HFFc6 (cell line): ENCODE measurements at places on chromosomes 4 and X.

DNA sequence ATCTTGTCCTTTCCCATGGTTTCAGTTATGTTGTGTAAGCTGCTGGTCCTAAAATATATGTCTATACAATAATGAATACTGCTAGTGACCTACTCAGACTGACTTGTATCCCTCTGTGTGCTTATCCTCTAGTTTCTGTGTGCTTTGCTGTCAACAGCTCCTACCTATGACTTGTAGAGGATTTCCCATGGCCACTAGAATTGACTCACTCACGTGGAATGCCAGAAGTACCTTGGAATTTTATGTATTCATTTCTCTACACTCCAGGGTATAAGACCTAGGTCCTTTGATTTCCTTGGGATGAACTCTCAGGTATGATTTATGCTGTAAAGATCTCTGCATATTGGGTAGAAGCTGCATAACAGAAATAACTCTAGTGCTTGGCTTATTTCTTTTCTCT lies 279.9 kb upstream of the SLIT2 start:
- DNase-seq = peak; percentile 3

GRCh38 chr4:103092245-103092644 lies 7.4 kb downstream of the BDH2 start:
- no peak for DNase-seq

DNA sequence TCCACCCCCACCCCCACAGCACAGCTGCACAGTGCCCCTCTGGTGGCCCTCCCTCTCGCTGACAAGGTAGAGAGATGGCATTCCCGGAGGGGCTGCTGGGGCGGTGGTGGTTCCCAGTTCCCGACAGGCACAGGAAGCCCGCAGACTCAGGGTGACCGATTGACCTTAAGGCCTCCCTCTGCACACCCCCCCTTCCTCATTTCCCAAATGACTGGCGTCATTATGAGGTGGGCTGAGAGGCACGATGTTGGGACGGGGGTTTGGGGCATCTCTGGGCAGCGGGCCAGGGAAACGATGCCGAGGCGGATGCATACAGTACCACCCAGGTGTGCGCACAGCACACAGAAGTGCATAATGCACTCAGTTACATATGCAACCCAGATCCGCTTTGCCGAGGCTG lies 3.5 kb upstream of the TIMP1 start:
- no peak for DNase-seq

- no peak for DNase-seq
Observed at GRCh38 chr4:2643555-2643954, 107.1 kb downstream of the FAM193A start.

DNA sequence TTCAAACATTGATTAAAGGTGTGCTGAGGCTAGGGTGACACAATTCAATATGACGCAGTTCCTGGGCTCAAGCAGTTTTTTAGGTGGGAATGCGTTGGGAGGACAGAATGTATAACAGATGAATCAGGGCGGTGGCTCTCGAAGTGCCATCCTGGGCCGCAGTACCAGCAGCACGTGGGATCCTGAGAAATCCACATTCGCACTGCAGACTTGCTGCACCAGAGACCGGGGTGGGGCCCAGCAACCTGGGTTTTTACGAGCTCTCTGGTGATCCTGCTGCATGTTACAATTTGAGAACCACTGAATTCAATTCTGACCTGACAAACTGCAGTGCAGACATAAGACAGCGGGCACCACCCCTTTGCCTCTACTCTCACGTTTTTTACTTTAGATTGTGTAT lies 30.4 kb downstream of the FAM149A start:
- no peak for DNase-seq

DNA sequence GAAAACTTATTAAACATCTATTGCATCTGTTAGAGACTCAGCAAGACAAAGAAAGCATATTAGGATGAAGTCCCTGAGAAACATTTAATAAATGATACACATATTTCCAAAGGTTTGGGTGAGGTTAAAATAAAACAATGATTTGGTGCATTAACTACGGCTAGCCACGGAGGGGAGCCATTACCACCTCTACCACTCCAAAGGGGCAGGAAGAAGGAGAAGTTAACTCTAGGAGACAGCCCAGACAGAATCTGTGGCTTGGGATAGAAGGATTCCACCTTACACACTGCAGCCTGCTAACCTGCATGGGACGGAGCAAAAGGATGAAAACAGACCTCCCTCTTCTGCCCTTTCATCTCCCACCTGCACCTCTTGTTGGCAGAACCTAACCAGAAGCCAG lies 189.1 kb upstream of the C1QTNF7 start:
- DNase-seq = peak; percentile 33

DNA sequence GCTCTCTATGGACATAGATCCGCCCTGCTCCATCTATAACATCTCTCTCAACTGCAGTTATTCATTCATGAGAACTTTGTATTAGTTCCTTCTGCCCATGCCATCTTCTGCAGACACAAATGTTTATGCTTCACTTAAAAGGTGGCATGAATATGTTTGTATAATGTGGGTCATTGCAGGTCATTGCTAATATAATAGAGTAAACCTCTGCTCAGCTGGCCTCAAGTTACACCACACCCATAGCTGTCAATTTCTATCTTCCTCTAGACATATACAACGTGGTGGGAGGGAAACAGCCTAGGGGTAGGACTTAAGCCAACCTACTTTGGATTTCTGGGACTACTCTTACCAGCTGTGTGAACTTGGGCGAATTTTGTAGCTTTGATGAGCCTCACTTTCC lies 129.8 kb downstream of the ATXN3L start:
- DNase-seq = no peak

DNA sequence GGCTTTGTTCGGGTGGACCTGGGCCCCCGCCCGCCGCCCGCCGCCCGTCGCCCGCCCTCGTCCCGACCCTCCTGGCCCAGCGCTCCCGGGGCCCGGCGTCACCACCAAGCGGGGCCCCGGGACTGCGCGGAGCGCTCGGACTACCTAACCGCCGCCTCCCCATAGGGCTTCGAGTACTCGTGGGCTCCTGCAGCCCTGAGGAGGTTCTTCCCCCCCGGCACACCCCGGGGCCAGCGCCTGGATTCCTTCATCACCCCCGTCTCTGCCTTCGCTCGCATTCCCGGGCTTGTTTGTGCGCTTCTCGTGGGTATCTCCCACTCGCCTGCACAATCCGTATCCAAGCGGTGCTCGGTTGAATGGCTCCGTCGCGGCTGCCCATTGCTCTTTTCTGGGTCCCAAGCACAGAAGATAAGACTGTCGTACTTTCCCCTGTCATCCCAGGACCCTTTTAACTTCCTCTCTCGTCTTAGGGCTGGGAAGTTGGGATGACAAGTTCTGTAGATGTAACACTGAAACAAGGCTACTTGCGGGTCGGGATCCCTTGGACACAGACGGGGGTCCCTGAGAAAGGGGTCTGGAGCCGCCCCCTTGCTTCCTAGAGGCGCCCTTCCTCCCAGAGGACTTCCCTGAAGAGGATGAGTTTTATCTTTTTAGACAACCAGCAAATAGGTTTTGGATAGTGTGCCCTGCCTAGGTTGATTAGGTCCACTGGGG lies 565 bp downstream of the MOB1B start:
- DNase-seq = peak; percentile 19

DNA sequence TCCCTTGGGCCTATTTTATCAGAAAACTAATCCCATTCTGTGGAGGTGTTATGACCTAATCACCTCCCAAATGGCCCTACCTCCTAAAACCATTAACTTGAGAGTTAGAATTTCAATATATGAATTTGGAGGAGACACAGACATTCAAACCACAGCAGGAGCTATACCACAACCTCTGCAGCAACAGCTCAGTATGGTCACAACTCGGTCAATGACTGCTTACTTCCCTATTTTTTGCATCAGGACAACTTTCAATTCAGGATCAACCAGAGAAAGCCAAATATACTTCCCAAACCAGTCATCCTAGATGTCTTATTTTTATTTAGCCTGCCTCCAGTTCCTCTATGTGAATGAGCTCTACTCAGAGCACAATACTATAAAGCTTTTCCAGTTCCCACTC lies 11.3 kb upstream of the SMARCA5 start:
- DNase-seq = no peak

DNA sequence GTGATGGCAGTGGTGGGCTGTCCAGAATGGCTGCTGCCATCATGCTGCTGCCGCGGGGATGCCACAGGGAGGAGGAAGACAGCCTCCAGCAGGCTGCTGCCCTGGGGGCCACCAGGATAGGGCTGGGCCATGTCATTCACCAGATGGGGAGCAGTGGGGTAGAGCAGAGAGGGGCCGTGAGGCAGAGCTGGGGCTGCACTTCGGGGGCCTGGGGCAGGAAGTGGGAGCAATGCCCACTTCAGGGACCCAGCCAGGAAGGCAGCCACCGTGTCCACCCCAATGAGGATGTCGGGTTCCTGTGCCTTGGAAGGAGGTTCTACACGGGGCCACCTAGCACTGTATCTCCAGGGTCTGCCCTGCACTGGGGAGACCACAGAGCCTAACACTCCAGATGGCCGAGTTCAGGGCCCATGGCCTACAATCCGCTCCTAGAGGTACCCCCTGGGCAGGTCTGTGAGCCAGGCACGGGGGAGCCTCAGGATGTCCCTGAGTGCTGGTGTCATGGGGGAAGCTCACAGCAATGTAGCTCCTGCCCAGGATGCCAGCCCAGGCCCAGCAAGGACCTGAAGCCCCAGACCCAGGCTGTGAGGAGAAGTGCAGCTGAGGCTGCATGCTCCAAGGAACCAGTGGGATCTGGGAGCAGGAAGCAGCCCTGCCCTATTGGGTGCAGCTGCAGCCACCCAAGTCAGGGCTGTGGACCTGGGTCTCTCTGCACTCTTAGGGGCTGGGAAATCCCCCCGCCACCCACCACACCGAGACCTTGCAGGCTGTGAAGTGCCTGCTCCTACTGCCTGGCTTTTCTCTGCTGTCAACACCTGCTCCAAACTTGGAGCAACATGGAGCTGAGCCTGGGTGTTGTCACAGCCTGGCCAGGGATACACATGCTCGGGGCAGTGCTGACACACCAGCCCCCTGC lies 140.3 kb downstream of the PDHA2 start:
- no peak for DNase-seq

GRCh38 chr4:166153548-166153947 lies 280.5 kb downstream of the TLL1 start:
- no peak for DNase-seq

DNA sequence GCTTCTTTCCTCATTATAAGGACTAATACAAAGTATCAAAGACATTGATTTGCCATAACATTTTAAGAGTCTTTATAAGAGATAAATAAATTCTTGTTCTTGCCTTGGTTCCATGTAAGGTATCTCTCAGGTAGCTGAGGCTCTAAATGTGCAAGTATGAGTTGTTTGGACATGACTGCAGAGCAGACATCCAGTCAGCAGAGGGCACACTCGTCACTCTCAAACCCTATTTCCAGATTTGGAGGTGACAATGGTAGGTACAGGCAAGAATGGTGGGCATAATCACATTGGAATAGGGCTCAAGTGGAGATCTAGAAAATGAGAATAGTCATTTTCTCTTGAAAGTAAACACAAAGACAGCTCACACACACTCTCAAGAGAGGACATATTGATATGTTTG lies 133.3 kb upstream of the ZIC3 start:
- no peak for DNase-seq

DNA sequence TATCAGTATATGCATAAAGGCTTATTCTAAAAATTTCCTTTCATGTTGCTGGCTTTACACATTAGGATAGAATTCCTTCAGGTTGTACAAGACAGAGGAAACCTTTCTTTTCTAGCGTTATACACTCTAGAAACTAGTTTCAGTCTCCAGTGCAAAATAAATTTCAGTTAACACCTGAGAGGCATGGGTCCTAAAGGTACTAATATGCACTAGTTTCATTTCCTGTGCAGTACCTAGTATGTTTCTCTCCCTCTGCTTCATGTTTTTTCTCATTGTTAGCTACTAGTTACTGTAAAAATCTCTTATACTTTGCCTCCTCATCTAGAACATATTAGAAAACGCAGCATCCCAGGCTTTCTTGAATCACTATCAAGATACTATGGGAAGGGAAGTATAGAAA lies 54.0 kb downstream of the SNX25 start:
- DNase-seq = no peak

- DNase-seq = no peak
Observed at GRCh38 chrX:24391843-24392242, 31.4 kb downstream of the SUPT20HL1 start.

DNA sequence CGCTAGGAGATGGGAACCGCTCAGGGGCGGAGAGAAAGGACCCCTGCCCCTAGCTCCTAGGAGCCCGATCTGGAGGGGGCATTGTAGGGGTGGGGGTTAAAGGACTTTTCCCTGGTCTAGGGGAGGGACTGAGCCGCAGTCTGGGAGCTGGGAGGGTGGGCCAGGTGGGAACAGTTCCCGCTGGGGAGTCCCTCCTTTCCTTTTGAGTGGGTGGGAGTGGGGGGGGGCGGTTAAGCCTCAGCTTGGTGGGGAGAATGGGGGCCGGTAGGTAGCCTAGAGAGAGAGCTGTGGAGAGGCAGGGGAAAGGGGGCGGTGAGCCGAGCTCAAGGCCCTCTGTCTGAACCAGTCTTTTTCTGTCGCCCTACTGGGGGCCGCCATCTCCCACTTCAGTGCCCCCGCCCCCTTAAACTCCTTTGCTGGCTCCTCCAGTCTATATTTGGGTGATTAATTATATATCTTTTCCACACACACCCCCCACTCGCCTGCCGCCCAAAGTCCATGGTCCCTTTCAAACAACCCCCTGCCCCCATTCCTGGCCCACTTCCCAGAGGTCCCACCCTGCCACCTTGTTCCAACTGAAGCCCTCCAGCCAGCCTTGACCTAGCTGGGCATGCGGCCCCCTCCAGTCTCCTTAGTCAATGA lies 822 bp downstream of the ZNF275 start:
- DNase-seq = no peak

- no peak for DNase-seq
Observed at GRCh38 chr4:184734758-184735157, 862 bp upstream of the CENPU start.

DNA sequence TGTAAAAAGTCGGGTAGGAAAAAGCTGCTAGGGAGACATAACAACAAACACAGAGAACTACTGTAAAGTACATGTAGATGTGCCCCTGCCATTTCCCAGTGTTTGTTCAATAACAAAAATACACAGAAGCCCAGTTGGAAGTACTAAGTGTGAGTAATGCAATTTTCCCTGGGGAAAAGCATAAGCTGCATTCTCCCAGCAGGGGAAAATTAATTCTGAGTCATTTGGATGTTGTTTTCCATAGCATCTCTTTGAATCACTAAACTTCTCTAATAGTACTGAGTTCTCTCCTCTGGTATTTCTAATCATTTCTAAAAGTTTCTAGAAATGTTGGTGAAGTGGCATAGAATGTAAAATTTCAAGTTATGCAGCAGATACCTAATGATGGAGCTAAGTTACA lies 1114.9 kb downstream of the C4orf33 start:
- peak; percentile 82 for DNase-seq

DNA sequence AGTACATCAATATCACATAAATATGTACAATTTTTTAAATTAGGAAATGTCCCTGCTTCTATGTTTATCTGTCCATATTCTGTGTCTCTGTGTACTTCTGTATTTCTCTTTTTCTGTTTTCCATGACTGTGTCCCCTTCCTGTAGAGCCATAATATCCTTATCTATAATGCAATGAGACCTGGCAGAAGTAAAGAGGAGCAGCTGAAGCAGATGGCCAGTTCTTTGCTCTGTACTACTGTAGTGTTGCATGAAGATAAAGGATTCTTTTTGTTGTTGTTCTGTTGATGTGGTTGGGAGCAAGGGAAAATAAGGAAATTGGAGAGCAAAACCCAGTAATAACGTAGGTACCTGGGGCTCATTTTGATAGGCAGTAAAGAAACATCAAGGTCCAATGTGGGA lies 301.7 kb downstream of the ADGRL3 start:
- DNase-seq = no peak
